ENCODE measurements at places on chromosomes 7 and 10. TPM values are rescaled to one million over a fixed set of nuclear protein-coding genes. Genes with fewer than 3 reads are reported as not detected.

The ARHGAP22 gene
- 6.8 TPM for total RNA-seq

DNA sequence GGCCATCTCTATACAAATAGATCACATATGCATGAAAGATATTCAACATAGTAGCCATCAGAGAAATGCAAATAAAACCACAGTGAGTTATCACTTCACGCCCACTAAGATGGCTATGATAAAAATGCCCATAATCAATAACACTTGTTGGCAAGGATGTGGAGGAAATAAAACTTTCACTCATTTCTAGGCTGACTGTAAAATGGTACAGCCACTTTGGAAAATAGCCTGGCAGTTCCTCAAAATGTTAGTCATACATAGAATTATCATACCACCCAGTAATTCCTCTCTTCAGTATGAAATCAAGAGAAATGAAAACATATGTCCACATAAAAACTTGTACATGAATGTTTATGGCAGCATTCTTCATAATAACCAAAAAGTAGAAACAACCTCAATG, 324.9 kb downstream of the LRRTM3 start:
- H3K27me3 ChIP-seq: no peaks in the 10 kb centered on the region
- no peaks in the 10 kb centered on the region for H3K36me3 ChIP-seq
- no peak for DNase-seq
- H3K4me3 ChIP-seq: no peak overlapping the region

The NUPR2 gene
- 0.98 TPM for total RNA-seq

The CHAT gene
- not detected for total RNA-seq

DNA sequence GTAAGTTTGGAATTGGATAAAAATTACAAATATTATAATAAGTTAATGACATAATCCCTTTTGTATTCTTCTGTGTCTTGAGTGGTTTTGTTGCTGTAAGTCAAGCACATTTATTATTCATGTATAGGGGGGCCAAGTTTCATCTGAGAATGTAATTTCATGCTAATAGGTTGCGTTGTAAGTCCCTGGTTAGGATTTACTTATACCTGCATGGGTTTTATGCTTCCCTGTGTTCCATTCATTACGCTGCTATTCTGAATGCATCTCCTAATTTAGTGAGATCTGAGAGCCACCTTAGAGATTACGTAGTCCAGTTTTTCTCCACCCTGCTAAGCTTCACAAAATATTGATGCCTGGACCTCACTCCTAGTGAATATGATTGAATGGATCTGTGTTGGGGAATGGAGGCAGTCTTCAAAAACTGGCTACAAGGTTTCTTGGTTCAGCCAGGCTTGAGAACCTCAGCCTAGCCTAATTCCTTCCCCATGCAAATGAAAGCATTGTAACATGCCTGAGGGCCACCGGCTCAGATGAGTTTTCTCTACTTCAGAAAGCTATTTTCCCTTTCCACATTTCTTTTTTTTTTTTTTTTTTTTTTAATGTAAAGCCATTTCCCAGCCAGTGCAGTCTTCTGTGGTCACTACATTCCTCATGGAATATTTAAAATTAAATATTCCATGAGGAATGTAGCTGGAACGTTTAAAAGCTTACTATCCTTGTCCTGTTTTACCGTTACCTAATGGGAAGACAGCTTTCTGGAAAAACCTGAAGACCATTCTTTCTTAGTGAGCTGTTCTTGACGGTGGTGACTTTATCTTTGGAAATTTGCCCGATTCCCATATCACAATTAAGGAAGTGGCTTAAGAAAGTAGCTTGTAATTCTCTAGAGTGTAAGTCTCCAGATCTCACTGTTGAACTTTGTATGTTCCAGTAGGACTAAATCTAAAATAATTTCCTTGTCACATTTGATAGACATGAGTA, 16.0 kb downstream of the PAPSS2 start:
- no peaks in the 10 kb centered on the region for H3K36me3 ChIP-seq
- no peak overlapping the region for H3K27ac ChIP-seq

The GIMAP6 gene
- total RNA-seq: 61.7 TPM

The REEP3 gene
- total RNA-seq: 57.1 TPM

Data from upper lobe of right lung (tissue), 1 donor.